Left renal pelvis (tissue), 4 donors: ENCODE measurements at places on chromosomes 12 and 14. TPM values are rescaled to one million over a fixed set of nuclear protein-coding genes. Genes with fewer than 3 reads are reported as not detected.

The OLR1 gene
- 0.97 TPM for polyA plus RNA-seq

The TBX3 gene
- polyA plus RNA-seq: 99.5 TPM

The PLCZ1 gene
- polyA plus RNA-seq: 0.23 TPM

The TSPAN19 gene
- polyA plus RNA-seq: 0.52 TPM
